ENCODE measurements at places on chromosomes 1 and 21. TPM values are rescaled to one million over a fixed set of nuclear protein-coding genes. Genes with fewer than 3 reads are reported as not detected.

The RNF207 gene
- total RNA-seq: 53.6 TPM

The BRDT gene
- not detected for total RNA-seq

The OPTC gene
- total RNA-seq: not detected

DNA sequence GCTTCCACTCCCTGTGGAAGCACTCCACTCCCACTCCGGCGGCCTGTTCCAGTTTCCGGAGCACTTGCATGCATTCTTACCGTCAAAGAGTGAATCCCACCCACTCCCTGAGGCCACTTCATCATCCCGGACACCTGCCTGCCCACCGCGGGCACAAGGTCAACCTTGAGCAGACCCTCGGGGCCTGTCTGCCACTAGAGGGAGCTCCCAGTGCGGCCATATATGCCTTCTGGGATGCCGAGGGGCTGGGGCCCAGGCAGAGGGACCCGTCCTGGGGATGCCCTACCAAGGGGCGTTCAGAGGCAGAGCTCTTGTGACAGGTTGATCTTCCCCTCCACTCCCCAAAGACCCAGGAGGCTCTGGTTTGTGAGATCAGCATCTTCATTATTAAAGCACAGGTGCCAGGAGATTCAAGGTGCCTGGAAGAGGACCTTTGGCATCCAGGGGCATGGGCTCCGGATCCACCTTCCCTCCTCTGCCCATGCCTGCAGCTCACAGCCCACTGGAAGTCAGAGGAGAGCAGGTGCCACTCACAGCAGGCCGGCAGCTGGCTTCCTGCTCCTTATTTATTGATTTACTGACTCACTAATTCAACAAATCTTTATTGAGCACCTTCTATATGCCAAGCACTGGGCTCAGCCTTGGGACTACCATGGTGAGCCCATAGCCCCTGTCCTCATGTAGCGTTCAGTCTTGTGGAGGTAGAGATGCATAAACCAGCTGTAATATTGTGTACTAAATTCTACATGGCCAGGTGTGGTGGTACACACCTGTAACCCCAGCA is 47.3 kb downstream of the UBIAD1 start:
- no peak for DNase-seq

DNA sequence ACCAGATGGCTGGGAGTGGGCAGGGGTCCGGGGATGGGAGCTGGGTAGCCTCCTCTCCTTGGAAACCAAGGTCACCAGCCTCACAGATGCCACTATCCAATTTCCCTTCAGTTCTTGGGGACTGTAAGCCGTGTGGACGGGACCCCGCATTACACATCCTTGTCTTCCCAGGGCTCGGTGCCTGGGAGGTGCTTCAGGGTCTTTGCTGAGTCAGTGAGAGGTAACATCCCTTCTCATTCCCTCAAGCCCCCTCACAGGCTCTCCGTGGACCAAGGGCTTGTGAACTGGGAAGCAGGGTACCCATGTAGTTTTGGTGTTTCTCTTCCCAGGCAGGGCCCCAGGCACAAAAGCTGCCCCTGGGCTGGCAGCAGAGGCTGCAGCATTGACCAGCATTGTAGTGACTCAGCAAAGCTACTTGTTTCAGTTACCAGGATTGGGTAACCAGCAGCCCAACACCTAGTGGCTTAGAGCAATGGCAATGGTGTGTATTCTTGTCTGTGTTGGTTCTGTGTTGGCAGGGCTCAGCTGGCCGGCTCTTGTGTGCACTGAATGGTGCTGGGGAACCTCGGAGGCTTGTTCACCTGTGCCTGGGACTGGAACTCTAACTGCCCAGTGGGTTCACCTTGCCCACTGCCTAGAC is 24.6 kb upstream of the PCBP3 start:
- DNase-seq: no peak

GRCh38 chr1:116842654-116843053 is 67.1 kb upstream of the PTGFRN start:
- DNase-seq: no peak

DNA sequence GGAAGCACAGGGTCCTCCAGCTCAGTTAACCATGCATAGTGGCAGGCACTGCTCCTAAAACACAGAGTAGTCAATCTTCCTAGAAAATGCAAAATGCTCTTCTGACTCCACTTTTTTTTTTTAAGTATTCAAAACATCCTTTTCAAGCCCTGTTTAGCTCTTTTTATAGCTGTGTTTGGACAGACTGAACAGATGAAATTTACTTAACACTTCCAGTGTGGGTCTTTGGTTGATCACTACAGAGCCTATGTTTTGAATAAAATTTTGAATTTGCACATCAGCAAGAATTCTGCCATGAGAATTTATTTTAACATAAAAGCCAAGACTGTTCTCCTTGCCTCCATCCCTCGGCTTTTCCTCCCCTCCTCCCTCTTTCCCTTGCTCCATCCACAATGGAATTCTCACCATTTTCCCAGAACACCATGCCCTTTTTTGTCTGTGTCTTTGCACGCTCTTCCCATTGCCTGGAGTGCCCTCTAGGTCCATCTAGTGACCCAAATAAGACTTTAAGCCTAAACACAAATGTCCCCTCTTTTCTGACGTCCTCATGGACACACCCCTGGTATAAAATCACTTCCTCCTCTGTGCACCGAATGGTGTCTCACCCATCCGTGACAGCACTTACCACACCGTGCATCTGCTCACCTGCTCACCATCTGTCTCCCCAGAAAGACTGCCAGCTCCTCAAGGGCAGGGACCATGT is 24.0 kb upstream of the CPT2 start:
- DNase-seq: no peak

GRCh38 chr1:173112129-173112528 is 61.4 kb upstream of the TNFSF18 start:
- DNase-seq: no peak

The C8B gene
- not detected for total RNA-seq

- no peak for DNase-seq
These were observed 14.1 kb upstream of the PADI4 start for GRCh38 chr1:17293681-17294425.

The CD5L gene
- total RNA-seq: not detected

The LAD1 gene
- total RNA-seq: 6.6 TPM

- DNase-seq: no peak
These were observed 177.7 kb downstream of the ADSS2 start for GRCh38 chr1:244273845-244274619.

GRCh38 chr1:22710701-22711049 is at the start of gene EPHB2:
EPHB2 (plus strand) TSS chr1:22710839; CDS start chr1:22710983, 144 bp downstream.
- DNase-seq: peak; percentile 64

The SMIM1 gene
- 8.6 TPM for total RNA-seq

- DNase-seq: no peak
These were observed 45.1 kb downstream of the CAPN8 start for GRCh38 chr1:223620297-223620897.

DNA sequence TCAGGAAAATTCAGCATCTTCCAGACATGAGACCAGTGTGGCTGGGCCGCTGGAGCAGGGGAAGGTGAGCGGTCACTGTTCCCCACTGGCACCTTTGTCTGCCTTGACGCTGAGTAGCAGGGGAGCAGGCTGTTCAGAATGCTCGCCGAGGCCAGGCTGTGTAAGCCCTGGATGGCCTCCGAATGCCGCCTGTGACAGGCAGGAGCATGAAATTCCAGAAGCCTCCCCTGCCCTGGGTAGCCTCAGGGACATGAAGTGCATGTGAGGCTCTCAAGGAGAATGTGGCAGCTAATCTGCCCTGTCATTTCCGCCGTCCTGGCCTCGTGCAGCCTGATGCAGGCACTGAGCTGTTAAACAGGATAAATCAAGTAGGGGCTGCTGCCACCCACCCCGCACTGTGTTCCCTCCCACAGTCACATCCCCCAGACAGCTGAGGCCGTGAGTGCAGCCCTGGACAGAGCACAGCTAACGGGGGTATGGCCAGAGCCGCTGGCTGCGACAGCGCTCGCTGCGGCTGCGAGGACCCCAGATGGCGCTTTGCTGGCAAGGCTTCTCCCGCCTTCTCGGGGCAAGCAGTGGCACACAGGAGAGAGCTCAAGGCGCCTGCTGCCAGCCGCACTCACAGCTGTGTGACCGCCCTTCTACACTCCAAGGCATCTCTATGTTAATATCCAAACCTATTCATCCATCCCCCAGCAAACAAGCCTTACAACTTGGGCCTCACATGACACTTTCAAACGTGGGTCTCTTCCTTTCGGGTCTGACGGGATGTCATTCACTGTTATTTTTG is 105.0 kb upstream of the COL6A1 start:
- no peak for DNase-seq

DNA sequence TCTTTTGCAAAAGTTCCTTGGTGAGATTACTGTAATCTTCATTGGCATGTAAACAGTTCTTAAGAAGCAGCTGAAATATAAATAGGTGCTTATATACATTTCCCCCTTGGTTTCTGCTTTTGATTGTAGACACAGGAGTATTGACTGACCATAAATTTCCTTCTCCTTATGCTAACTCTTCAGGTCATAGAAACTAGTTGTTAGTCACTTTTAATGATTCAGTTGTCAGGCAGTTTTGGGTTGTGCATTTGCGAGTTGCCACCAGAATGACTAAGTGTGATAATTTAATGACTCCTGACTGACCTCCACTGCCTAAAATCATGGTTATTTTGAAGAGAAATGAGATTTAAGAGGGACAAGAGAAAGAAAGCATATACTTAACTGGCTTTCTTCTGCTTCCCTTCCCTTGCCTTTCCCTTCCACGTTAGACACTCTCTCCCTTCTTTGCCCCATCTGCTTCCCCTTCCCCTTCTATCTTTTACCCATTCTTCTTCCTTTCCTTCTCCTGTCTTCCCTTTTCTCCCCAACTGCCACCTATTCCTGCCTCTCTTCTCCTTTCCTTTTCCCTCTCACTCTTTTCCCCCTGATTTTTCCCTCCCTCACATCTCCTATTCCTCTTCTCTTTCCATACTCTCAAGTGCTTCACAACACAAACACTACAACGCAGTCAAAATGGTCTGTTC is 12.3 kb downstream of the ZMPSTE24 start:
- DNase-seq: no peak

The TEDDM1 gene
- not detected for total RNA-seq

- peak; percentile 47 for DNase-seq
These were observed 178.0 kb downstream of the CAMTA1 start for GRCh38 chr1:6962996-6963911.

- DNase-seq: no peak
These were observed 207.3 kb downstream of the DSCAM start for GRCh38 chr21:40639616-40640194.

GRCh38 chr1:193190096-193190744 is 3.8 kb upstream of the B3GALT2 start:
- DNase-seq: no peak

- no peak for DNase-seq
These were observed 207.0 kb downstream of the PTPRC start for GRCh38 chr1:198845851-198846250.

The SDC3 gene
- 18.3 TPM for total RNA-seq

- DNase-seq: no peak
These were observed 5.6 kb downstream of the JAK1 start for GRCh38 chr1:64960731-64961130.

GRCh38 chr1:183516725-183517124 is 44.4 kb downstream of the SMG7 start:
- no peak for DNase-seq

The ANGPTL7 gene
- 0.39 TPM for total RNA-seq

GRCh38 chr1:202159534-202160371 is 649 bp downstream of the PTPN7 start:
- peak; percentile 15 for DNase-seq

The GRHL3 gene
- total RNA-seq: 0.11 TPM

DNA sequence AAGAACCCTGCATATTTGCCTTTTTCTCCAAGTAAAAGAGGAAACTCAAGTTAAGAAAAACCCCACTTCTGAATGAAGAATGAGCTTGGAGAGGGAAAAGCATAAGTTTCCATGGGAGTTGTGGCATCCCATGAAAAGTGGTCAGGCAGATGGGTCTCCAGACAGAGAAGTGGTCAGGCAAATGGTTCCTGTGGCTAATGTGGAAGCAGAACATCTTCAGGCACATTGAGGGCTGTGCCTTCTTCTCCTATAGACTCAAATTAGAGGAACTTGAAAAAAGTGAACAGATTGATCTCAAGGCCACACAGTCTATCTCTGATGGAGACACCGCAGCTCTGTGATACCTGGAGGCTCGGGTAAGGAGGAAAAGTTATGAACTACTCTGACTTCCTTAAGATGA is 55.7 kb upstream of the KIRREL1 start:
- no peak for DNase-seq

- peak; percentile 54 for DNase-seq
These were observed 35.5 kb downstream of the CACHD1 start for GRCh38 chr1:64505232-64505943.

DNA sequence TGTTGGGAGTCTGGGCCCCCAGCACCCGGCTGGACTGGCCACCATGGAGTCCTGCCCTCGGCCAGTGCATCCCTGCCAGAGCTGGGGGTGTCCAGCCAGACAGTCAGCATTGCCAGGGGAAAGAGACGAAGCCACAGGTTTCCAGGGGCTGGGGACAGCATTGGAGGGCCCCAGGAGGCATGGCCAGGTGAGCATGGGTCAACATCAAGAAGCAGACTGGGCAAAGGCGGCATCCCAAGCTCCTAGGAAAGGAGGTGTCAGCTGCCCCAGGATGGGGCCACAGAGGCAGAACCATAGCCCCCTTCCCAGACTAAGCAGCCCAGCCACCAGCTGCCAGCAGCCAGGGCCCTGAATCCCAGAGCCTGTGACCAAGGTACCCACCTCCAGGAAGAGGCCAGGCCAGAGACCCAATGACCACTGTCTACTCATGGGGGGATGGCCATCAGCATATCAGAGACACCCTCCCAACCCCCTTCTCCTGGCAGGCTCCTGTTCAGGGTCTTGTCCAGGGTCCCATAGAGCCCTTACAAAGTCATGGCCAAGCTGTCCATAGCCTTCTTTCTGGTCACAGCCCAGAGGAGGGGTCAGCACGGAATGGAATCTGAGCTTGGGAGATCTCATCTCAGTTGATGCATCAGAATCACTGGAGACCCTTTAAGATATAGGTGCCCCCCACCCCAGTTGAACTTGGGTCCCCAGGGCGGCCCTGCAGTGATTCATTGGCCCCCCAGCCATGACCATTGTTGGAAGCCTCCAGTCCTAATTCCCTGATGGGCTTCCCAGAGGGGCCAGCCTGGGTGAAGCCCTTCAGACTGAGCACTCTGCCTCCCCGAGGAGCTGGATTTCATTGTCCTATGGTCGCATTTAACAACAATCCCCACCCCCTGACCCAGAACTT is 32.5 kb downstream of the WNT3A start:
- no peak for DNase-seq

DNA sequence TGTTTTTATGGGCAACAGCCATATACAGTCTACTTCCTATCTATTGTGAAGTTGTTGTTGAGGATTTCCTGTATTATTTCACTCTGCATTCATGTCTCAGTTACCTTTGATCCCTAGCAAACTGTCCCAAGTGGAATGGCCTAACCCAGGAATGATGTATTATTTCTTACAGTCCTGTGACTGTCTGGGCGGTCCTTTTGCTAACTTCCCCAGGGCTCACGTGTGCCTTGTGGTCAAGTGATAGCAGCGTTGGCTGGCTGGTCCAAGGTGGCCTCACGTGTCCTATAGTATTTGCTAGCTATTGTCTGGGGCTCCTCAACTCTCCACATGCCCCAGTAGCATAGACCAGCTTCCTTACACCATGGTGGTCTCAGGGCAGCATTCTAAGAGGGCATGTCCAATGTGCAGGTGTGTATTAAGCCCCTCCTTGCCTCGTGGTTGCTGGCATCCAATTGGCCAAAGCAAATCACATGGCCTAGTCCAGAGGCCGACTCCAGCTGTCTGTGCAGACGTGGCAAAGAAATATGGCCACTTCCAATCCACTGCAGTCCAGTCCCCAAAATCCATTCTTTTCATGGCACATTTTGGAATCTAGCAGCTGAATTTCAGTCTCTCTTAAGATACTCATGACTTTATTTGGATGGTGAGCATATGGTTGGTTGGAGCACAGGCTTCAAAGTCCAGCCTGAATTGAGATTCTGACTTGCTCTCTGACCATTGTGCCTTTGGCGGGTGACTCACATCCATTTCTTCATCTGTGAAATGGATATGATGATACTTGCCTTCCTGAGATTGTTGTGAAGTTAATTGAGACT is 94.1 kb downstream of the GALNT2 start:
- DNase-seq: no peak

The CDC7 gene
- 1.6 TPM for total RNA-seq

The C4BPA gene
- not detected for total RNA-seq

Measured in thyroid gland (tissue), 4 donors.